Fibroblast of the aortic adventitia (primary cell): ENCODE measurements at places on chromosomes 3 and 15.

- no peak for DNase-seq
These were observed 36.0 kb upstream of the MBNL1 start for GRCh38 chr3:152232679-152233078.

GRCh38 chr15:57732526-57733331 lies 26.2 kb downstream of the POLR2M start:
- DNase-seq, result peak; percentile 67

- no peak for DNase-seq
These were observed 5.5 kb downstream of the RASGRP1 start for GRCh38 chr15:38559131-38559530.

GRCh38 chr15:47708161-47708980 lies 8.9 kb upstream of the SEMA6D start:
- no peak for DNase-seq

DNA sequence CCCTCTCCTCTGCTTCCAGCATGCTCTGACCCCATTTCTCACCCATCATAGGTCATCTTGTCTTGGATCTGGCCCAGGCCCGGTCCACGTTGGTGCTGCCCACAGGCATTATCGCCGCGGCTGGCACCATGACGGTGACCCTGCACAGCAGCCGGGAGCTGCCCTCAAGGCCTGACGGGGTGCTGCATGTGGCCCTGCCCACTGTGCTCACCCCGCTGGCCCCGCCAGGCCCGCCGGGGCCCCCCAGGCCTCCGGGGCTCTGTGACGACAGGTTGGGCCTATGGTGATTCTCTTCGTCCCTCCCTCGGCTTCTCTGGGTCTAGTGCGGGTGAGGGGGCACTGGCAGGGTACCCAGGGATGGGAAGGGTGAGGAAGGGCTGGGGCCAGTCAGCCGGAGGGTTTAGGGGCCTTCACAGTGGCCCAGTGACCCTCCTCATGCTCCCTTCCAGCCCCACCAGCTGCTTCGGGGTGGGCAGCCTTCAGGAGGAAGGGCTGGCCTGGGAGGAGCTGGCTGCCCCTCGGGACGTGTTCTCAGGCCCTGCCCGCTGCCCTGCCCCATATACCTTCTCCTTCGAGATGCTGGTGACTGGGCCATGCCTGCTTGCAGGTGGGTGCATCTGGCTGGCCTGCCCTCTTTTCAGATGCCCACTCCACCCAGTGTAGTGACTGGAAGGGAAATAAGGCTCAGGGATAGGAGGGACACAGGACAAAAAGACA lies 3.9 kb downstream of the VWA5B2 start:
- DNase-seq, result no peak

DNA sequence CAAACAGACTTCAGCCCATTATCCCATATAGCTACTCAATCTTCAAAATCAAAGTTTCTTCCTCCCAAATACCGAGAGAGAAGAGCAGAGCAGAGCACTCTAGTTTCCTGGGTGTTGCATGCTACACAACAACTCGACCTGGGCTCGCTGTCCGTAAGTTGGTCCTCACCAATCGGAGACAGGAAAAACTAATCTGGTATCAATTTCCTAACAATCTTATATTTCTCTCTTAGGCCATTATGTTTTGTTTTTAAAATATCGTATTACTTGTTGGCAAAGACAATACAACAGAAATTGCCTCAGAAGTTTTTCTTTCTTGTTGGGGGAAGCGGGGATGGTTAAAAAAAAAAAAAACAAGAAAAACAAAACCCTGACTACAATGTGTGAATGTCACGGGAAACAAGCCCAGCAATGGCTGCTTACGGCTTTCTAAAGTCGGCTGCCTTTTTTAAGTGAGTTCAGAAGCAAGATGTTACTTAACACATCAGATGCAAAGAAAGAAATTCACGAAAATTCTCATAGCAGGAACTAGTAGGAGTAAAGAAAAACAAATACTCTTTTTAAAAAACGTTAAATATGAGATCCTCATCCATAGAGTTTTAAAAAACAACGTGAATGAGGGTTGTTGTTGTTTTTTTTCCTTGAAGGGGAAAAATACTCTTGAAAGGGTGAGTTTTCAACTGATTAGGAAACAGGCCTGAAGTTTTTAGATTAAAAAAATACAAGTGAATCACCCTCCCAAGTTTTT lies 1.9 kb downstream of the VGLL4 start:
- peak; percentile 75 for DNase-seq

DNA sequence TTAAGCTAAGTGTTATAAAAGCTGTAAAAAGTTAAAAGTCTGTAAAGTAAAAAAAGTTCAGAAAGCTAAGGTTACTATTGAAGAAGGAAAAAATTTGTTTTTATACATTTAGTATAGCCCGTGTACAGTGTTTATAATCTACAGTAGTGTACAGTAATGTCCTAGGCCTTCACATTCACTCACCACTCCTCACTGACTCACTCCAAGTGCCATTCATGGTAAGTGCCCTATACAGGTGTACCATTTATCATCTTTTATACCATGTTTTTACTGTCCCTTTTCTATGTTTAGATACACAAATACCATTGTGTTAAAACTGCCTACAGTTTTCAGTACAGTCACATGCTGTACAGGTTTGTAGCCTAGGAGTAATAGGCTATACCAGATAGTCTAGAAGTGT lies 8.8 kb downstream of the CCDC71 start:
- DNase-seq, result no peak

GRCh38 chr3:73866846-73867245 lies 242.1 kb upstream of the PDZRN3 start:
- no peak for DNase-seq

DNA sequence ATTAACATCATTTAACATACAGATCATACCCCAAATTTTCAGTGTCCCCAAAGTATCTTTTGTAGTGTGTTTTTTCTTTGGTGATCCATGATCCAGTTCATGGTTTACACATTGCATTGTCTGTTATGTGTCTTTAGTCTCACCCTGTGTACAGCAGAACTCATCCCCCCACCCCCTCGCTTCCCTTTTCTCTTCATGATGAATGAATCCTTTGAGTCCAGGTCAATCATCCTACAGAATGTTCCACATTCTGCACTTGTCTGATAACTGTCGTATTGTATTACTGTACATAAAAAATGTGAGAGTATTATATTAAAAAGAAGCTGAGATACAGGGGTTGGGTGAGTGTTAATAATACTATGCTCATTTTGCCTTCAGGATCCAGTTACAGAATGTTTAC lies 14.6 kb upstream of the NIT2 start:
- no peak for DNase-seq

- DNase-seq, result no peak
These were observed 47.5 kb upstream of the STT3B start for GRCh38 chr3:31485196-31485595.

GRCh38 chr3:152244517-152244888 lies 24.2 kb upstream of the MBNL1 start:
- DNase-seq, result no peak

DNA sequence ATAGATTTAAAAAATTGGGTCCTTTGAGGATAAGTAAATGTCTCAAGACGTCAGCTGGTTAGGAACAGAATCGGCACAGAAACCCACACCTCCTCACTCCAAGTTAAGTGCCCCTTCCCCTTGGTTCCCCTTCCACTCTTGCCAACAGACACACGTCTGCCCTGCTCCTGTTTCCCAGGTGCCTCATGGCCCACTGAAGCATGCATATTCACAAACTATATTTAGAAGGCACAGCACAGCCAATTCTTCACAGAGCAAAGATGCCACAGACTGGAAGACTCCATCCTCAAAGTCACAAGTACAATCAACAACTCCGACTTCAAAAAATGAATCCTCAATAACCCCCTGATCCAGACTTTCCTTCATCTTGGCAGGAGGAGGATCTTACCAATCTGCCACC lies 295.4 kb upstream of the NR2F2 start:
- DNase-seq, result no peak

- peak; percentile 88 for DNase-seq
These were observed 11.5 kb upstream of the LMCD1 start for GRCh38 chr3:8490079-8490552.

DNA sequence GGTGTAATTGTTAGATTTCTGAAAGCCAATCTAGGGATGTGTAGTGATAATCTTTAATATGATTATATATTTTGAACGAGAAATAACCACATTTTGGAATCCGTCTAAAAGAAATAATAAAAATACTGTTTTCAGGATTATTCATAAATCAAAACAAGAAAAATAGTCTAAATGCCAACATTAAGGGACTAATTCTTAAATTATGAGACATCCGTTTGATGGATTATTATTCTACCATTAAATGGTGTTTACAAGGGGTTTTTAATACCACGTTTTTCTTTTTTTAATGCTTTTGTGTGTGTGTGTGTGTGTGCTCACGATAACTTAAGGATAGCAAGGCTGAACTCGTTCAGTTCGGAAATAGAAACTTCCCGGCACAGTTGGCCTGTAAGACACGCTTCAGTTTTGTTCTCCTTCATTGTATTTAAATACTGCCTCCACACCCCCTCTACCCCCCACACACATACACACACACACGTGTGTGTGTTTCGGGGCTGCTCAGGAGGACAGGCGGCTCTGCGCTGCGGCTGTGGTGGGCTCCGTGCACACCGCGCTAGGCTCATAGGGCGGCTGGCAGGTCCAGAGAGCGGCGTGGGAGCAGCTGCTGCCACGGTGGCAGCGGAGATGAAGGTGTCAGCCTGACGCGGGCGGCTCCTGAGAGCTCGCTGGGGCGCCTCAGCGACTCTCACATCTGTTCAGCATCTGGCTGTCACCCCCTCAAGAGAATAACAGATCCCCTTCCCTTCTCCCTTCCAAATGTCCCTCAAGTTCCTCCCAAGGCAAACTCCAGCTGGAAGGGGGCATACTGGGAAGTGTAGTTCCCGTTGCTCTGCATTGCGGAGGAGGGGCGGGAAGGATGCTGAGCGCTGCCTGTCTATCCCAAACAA lies 23.0 kb upstream of the ANP32A start:
- DNase-seq, result peak; percentile 18

GRCh38 chr3:118213892-118214291 lies 820.8 kb downstream of the IGSF11 start:
- DNase-seq, result no peak

- DNase-seq, result no peak
These were observed 53.4 kb downstream of the RPL39L start for GRCh38 chr3:187085933-187086332.

DNA sequence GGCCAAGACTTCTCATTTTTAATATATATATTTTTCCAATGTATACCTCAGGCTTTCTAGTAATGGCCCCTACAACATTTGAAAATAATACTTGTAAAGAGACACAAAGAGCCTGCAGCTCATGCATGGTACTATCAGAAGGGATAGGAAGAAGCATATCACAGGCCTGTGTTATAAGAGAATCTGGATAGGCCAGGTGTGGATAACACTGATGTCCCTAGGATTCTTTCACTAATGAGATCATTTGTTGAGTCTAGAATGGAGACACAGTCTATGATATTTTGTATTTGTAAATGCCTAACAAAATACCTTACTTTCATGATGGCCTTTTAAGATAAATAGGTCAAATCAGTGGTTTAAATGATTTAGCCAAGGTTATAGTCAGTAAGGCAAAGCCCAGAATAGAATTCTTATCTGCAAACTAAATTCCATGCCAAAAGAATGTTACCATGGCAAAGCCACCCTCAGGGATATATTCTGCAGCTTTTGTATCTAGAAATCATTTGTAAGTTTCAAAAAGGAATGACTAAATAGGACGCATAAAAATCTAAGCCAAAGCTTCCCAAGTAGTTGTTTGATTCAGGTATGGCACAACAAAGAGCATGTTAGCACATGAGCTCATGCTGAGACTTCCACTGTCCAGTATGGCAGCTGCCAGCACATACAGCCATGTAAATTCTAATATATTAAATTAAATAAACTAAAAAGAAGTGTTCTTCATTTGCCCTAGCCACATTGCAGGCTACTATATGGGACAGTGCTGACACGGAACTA lies 10.0 kb downstream of the DCP1A start:
- peak; percentile 70 for DNase-seq

DNA sequence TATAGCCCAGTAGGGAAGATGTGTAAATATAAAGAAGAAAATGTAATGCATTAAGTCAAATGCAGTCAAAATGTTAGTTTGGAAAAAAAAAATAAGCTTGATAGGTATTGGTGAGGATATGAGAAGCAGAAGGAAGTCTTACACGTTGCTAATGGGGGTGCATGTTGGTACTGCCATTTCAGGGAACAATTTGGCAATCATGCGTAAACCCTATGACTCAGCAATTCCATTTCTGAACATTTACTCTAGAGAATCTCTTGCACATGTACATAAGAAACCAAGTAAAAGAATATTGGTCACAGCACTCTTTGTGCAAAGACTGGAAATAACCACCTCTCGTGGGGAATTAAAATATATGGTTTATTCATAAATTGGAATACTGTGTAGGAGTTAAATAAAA lies 35.5 kb upstream of the TIMP4 start:
- DNase-seq, result peak; percentile 91

DNA sequence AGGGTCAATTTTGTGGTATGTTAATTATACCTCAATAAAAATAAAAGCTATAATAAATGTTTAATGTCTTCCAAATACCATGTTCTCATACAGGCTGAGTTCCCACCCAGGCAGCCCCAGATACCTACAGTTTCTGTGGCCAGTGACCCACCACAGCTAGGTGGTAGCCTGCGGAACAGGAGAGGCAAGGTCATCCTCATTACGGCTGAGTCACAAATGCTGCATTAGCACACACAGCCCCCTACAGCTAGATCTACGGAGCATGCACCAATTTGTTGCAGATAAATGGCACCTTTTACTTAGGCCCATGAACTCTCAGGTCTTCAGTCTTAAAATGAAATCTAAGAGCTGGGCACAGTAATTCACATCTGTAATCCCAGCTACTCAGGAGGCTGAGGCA lies 5.1 kb downstream of the SPATA12 start:
- DNase-seq, result no peak

DNA sequence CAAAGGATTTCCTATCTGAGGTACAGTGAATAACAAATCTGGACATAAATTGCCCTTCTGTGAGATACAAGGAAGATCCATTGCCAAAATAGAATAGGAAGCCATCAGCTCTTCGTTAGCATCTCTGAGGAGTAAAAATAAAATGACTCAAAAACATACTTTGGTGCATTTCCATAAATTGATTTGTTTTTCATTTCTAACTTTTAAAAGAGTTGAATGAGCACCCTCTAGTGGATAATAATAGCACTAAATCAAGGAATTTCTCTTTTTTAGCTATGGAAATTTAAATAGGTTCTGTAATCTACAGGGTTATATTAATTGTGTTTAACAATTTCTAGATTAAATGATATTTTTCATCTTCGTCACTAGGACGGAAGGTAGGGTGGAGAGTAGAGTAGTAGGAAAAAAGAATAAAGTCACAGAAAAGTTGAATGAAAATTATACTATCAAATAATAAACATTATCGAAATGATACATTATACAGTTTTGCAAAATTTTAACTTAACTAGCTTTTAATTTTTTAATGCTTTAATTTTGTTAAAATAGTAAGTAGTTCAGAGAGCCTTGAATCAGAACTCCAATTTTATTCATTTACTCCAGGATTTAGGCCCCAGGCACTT lies 6.4 kb downstream of the NSUN3 start:
- peak; percentile 62 for DNase-seq
